ENCODE measurements at places on chromosomes 7 and 10.

DNA sequence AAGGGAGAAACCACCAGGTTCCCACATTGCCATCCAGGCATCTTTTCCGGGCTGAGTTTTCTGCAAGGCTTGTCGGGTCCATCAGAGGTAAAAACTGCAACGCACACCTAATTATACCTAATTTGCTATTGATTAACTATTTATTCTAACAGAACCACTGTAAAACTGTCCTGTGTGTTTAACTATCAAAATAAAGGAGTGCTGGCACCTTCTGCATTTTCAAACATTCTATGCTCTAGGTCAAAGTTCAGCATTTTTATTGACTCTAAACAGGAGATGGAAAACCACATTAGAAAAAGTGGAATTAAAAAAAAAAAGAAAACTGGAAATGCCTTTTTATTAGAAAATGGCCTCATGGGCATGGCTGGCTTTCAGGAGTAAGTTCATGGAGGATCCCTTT is 82.0 kb downstream of the ADARB2 start:
- DNase-seq, result no peak

DNA sequence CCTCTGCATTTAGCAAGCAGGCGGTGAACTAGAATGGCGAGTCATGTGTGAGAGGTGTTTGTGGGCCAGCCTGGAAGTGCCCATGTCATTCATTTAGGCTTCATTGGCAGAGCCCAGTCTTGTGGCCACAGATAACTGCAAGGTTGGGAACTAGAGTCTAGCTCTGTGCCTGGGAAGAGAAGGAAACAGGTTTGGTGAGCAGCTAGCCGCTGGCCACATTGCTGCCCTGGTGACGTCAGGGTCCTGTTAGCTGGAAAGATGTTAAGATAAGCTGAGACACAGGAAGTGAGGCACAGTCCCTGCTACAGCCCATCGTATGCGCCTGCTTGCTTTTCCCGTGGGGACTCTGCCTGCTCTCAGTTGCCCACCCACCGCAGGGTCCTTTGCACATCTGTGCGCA is 185.5 kb downstream of the CAMK1D start:
- DNase-seq, result no peak

- no peak for DNase-seq
These were observed 64.6 kb upstream of the MACROH2A2 start for GRCh38 chr10:69988094-69988493.

- DNase-seq, result no peak
These were observed 15.9 kb upstream of the ADCK2 start for GRCh38 chr7:140656548-140657515.

DNA sequence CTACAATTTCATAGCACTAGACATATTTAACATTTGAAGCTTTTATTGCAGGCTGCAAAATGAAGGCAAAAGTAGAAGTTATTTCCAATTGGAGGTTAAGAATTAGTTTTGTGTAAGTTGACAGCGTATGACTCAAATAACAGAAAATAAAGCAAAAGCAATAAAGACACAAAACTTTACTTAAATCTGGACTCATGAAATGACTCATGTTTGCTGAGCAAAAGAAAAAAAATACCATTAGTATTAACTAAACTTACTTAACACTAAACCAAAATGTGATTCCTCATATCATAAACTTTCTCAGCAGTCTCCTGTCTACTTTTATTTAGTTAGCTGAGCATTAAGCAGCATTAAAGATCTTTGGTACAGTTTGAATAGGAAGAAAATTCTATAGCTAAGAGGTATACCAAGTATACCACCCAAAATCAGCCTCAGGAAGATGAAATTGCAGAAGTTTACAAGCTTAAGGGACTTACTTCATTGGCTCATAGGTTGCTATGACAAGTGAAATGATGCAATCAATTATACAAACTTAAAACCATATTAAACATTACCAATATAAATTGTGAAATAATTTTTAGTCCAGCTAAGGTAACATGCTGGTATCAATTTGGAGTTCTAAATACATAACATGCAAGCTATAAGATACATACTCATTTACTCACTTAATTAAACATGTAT is 1131.4 kb downstream of the XPNPEP1 start:
- no peak for DNase-seq

DNA sequence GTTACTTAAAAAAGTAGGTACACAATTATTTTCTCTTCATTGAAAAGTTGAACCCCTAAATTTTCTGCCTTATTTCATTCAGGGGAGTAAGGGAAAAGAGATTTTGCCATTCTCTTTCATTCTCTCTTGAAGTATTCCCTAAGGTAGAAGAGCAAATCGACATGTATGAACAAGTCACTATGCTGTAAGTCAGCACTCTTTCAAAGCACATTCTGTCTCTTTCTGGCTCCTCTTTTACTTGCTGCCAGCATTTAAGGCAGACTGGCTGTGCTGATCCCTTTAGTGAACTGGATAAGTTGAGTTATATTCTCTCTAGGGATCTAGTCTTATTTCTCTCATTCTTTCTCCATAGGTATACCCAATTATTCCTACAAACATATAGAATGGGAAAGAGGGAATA is 222.3 kb upstream of the ZWINT start:
- no peak for DNase-seq

DNA sequence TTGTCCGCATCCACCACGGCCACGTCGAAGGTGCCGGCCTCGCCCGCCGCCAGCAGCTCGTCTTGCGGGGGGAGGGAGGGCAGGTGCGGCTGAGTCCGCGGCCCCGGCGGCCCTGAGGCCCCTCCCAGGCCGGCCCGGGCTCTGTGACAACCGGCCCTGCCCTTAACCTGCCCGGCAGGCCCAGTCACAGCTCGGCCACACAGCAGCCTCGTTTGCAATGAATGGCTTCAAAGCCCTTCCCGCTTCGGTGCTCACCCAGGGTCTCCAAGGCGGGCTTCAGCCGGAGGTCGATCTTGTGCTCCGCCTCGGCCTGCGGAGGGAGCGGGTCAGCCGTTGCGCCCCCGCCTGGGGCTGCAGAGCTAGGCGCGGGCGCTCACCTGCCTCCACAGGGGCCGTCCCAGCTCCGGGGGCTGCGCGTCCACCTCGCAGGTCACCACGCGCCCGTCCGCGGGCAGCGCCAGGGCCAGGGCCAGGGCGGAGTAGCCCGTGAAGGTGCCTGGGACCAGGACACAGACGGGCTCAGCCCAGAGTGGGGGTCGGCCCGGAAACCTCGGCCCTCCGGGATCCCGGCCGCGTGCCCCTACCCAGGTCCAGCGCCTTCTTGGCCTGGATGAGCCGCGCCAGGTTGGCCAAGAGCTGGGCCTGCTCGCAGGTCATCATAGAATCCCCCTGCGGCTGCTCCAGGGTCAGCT is 928 bp downstream of the COMTD1 start:
- peak; percentile 88 for DNase-seq

DNA sequence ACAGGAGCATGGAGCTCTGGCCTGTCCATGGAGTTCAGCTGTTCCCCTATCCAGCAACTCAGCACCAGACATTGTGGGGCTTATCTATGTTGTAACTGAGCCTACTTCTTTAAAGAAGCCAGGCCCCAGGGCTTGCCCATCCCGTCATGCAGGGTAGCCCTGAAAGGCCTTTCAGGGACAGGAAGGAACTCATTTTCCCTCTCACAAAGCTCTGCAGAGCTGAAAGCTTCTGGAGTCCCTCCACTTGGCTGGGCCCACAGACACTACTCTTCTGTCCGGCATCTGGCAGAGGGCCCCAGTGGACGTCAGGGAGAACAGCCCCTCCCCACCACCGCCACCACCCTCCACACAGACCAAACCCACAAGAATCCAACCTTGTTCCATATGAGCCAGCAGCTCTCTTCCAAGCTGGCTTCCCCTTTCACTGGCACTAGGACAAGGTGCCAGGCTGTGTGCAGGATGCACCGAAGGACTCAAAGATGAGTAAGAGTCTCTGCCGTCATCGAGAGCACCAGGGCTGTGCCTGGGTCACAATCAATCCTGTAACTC is 33.1 kb downstream of the DENND2A start:
- no peak for DNase-seq

GRCh38 chr10:49778197-49778596 is 16.1 kb upstream of the OGDHL start:
- no peak for DNase-seq

DNA sequence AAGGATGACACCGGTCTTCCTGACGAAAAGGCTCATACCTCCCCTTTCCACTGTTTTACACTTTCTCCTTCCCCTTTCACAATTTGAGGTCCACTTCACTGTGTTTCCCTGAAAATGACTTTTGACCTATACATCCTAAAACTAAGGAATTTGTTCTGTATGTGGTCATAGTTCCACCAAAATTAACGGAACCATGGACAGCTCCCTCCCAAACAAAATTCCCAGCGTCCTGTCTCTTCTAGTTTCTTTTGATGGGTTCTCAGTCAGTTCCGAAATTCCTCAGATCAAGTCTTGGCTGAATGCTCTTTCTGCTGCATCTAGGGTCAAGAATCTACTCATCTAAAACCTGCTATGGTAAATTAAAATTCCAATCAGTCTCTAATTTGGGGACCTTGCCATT is 1191.9 kb downstream of the CNTNAP2 start:
- peak; percentile 5 for DNase-seq

- DNase-seq, result peak; percentile 68
These were observed 509 bp downstream of the AHR start for GRCh38 chr7:17298840-17299482.

- no peak for DNase-seq
These were observed 4.2 kb downstream of the ZNF746 start for GRCh38 chr7:149493366-149493765.

- DNase-seq, result no peak
These were observed 62.4 kb upstream of the WNT16 start for GRCh38 chr7:121266307-121266894.

GRCh38 chr10:7506571-7506970 is 95.7 kb upstream of the SFMBT2 start:
- no peak for DNase-seq

DNA sequence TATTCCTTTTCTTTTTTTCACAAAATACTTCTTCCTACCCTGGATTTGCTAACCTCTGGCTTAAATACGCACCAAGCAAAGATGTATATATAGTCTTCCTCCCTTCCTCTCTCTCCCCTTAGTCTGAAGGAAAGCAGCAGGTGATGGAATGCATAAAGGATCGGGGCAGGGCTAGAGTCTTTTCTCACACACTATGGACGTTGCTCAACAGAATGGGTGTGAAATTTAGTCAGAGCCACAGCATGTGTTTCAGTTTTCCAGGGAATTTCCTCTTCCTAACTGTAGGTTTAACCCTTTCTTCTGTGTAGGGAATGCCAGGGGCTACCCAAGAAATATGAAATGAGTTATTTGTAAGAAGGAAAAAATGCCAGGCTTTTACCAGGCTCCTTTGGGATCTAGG is 71.4 kb upstream of the NFKB2 start:
- DNase-seq, result peak; percentile 35

DNA sequence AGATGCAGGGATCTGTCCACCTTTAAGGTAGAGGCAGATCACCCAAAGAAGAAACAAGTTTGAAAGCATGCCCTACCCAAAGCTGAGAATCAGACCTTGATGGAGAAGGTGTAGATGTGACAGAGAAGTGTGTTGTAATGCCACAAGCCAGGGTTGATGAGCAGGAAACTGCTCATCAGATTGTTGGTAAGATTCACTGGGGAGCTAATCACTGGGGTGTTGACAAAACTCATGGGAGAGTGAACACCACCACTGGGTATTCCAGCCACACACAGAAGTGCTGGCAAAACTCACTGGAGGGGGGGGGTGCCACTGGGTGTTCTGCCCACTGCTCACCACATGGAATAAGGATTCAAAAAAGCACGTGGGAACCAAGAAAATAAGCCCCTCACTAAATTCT is 95.2 kb downstream of the IQUB start:
- no peak for DNase-seq

GRCh38 chr10:3954615-3955014 is 169.6 kb upstream of the KLF6 start:
- no peak for DNase-seq

DNA sequence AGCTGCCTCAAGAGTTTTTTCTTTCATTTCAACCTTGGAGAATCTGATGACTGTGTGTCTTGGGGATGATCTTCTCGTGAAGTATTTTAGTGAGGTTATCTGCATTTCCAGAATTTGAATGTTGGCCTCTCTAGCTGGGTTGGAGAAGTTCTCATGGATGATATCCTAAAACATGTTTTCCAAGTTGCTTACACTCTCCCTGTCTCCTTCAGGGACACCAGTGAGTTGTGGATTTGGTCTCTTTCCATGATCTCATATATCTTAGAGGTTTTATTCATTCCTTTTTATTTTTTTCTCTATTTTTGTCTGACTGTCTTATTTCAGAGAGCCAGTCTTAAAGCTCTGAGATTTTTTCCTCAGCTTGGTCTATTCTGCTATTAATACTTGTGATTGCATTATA is 282.3 kb upstream of the CSTF2T start:
- DNase-seq, result no peak

DNA sequence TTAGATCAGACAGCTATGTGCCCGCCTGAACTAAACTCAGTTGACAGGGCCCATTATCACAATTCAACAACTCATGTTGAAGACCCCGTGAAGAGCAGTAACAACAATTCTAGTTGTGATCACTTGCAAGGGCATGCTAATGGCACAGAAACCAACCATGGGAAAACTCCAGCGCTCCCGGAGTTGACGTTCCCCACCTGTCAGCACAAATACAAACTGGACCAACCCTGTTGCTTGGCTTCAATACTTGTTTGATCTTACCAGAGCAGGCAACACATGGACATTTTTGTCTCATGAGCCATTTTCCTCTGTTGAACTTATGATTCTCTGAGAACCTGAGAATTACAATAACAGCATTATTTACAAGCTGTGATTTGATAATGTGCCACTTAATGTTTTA is 119.0 kb upstream of the LANCL2 start:
- no peak for DNase-seq

DNA sequence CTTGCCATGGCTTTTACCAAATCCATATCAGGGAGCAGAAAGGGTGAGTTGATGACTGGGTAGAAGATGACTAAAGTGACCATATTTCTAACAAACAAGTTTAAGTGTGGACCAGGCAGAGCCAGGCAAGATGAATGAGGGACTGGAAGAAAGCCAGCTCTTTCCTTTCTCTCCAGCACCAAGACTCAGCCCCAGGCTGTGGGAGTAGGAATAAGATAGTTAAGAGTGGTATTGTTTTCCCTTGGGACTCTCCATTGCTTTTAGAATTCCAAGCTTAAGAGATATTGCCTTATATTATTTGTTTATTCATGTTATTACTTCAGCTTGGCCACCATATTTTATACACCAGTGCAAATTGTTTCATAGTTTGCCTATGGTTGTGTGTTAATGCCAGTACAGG is 28.8 kb upstream of the TSPAN33 start:
- DNase-seq, result no peak

GRCh38 chr7:50262916-50263690 is 41.4 kb upstream of the IKZF1 start:
- DNase-seq, result no peak

DNA sequence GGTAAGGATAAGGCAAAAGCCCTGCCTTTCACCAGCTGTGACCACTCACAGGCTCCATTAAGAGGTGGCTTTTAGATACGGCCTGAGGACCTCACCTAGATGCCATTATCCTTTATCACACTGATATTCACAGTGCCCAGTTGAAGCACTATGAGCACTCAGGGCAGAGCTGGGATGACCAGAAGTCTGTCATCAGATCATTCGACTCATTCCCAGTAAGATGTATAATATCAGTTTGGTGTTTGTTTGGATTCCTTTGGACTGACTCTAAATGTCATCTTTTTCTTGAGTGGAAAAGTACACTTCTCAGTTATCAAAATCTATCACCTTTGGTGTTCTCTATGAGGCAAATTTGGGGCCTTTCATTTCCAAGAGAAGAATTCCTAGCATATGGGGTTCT is 18.7 kb downstream of the CCDC136 start:
- DNase-seq, result no peak

- DNase-seq, result no peak
These were observed 138.3 kb downstream of the GNAT3 start for GRCh38 chr7:80373429-80374032.

All from H7 (cell line).